ENCODE measurements at places on chromosomes 2 and 18.

DNA sequence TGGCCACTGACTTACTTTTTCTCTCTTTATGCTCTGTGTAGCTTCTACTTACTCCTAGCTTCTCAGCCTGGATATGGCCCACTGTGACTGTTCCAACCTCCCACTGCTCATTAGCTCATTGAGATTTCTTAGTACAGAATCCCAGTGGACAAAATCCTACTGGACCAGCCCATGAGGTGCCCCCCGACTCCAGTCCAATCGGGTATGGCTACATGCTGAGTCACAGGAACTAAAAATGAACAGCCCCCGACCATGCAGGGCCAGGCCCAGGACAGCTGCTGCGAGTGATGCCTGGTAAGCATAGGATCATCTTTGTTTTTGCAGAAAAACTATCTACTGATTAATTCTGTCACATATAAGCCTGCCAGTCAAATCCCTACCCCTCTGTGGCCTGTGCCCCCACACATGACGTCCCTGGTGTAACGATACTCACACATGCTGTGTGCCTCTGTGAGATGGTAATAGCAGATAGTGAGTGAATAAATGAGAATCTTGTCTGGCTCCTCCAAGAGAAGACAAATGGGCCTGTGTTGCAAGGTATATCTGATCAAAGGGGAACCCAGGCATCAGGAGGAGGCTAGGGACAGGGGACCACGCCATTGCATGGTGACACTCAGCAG, 85.9 kb upstream of the KLF7 start:
- no peaks in the 10 kb centered on the region for H3K4me1 ChIP-seq
- no peaks in the 10 kb centered on the region for H3K36me3 ChIP-seq
- DNase-seq: no peak
- H3K27ac ChIP-seq: no peak overlapping the region
- H3K4me3 ChIP-seq: no peak overlapping the region

DNA sequence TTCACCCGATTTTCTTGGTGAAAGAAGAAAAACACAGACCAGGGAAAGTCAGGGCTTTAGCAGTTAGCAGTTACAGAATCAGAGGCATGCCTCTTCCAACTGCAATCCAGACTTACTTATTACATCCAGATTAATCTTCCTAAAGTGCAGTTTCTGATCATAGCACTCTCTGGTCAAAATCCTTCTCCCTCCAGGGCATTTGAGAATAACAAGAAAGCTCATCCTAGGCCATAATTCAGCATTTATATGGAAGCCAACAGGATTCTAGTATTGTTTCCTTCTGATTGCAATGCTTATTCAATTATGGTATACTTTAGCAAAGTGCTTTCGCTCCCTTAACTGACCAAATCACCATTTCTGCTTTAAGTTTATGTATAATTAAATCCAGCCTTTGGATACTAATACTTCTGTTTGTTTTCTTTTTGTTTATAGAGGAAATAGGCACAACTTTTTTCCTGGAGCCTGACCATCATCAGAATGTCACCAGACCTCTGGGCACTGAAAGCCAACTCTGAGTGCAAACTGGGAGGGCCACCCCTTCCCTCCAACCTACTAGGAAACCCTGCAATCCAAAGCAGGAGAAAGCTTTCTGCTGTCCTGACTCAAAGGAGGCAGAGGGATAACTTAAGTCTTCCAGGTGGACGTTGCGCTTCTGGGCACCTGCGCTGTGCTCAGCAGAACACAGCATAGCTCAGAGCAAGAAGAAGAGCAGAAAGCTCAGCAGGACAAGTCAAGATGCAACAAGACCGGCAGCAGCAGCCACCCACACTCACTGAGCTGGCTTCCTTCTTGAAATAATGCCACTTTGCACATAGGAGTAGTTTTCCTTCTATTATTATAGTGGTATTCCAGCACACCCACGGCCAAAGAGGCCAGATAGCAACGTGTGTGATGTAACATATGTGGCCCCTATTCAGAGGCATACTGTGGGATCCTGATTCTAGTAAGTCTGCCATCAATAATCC, 99.3 kb downstream of the STK39 start:
- DNase-seq: no peak
- no peaks in the 10 kb centered on the region for H3K36me3 ChIP-seq
- H3K4me3 ChIP-seq: no peak overlapping the region
- H3K4me1 ChIP-seq: no peaks in the 10 kb centered on the region
- no peak overlapping the region for H3K27ac ChIP-seq
- no peaks in the 10 kb centered on the region for H3K27me3 ChIP-seq

- no peak overlapping the region for H3K4me3 ChIP-seq
- no peaks in the 10 kb centered on the region for H3K4me1 ChIP-seq
- H3K27me3 ChIP-seq: no peaks in the 10 kb centered on the region
Measured at GRCh38 chr2:10412380-10412779, 35.7 kb downstream of the ODC1 start.

- H3K4me3 ChIP-seq: no peak overlapping the region
- no peaks in the 10 kb centered on the region for H3K36me3 ChIP-seq
- no peaks in the 10 kb centered on the region for H3K4me1 ChIP-seq
- no peaks in the 10 kb centered on the region for H3K27me3 ChIP-seq
- DNase-seq: peak; percentile 71
Measured at GRCh38 chr2:240782221-240782885, 37.7 kb downstream of the KIF1A start.

DNA sequence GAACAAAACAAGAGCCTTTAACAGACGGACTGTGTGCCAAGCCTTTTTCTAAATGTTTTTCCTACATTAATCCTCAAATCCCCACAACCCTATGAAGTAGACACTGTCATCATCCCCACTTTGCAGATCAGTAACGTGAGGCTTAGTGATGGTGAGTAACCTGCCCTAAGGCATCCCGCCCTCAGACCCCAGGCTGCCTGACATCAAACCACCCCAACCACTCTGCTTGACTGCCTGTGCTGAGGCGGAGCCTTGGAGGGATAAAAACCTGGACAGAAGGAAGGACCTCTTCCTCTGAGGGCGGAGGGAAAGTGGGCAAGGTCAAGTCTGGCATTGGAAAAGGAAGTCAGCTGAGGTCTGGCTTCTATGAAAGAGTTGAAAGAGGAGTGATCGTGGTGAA, 104.6 kb downstream of the SP3 start:
- H3K4me3 ChIP-seq: no peak overlapping the region
- H3K27ac ChIP-seq: no peak overlapping the region
- no peaks in the 10 kb centered on the region for H3K4me1 ChIP-seq
- no peak for DNase-seq
- no peaks in the 10 kb centered on the region for H3K36me3 ChIP-seq
- no peaks in the 10 kb centered on the region for H3K27me3 ChIP-seq

DNA sequence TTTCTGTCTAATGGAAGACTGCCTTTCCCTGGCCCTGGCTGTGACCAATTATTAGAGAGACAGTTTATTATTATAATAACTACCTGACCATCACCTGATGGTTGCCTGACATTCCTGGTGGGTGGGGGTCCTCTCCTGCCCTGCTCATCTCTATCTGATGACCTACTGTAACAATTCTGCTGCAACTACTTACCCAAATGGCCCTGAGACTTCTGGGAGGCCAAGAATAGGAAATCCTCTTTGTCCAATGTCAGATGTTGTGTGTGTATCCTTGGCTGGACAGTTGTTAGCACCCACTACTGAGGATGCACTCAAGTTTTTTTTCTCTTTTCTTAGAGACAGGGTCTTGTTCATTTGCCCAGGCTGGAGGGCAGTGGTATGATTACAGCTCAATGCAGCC, 110.3 kb downstream of the DDX1 start:
- H3K4me3 ChIP-seq: no peak overlapping the region
- no peak for DNase-seq

DNA sequence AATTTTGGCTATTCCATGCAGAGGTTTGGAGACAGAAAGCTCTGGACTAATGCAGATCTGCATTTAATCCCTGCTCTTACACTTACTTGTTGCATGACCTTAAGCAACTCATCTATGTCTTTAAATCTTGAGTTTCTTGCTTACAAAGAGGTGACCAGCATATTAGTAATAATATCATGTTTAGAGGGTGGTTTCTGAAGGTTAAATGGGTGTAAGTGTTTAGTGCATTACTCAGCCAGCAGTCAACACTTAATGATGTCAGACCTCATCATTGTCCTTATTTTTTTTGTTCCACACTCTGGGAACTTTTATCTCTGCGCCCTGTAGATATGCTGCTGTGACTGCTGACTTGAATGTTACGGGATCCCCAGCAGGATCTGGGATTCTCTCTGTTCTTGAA, 1.7 kb downstream of the IL1RL1 start:
- peaks cover 1% of the 10 kb centered on the region for H3K27me3 ChIP-seq
- H3K4me3 ChIP-seq: no peak overlapping the region
- DNase-seq: no peak
- no peak overlapping the region for H3K27ac ChIP-seq
